Activated naive CD8-positive, alpha-beta T cell treated with anti-CD3 and anti-CD28 coated beads, Interleukin-2, amount 50 U/mL, for 16 hours (primary cell): ENCODE measurements at places on chromosomes 16 and 17.

GRCh38 chr16:80946481-80946880, 60.2 kb downstream of the CMC2 start:
- DNase-seq: no peak

GRCh38 chr16:86029131-86029741, 130.3 kb downstream of the IRF8 start:
- no peak for DNase-seq

GRCh38 chr16:55615071-55615470, 40.7 kb upstream of the SLC6A2 start:
- no peak for DNase-seq

DNA sequence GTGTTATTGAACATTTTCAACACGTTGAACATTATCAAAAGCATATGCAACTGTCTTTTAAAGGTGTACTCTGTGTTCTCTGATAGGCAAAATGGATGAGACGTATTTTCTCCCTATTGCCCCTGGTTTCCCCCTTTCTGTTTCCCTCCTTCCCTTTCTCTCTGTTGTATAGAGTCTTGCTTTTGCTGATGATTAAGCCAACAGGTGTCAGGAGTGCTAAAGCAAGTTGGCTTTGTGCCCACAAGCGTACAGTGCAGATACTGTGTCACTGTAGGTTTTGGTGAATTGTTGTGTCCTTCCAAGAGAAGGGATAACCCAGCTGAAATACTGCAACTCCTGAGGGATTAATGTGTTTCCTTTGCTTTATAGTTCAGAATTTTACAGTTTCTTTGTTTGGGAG, 74.4 kb downstream of the COX10 start:
- no peak for DNase-seq

DNA sequence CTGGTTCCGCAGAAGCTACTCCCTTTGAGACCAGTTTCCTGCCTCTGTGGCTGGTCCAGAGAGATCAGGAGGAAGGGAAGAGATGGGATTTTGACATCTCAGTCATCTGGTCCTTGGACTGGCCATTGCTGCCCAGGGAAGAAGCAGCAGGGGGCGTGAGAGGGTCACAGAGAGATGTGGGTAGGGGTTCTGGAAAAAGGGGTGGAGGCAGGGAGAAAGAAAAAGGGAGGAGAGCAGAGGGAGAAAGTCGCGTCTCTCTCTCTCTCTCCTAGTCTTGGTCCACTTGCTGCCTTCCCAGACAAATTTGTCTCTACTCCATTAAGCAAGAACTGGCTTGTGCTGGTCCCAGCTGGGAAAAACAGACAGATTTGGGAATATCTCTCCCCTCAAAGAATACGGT, 4.4 kb downstream of the SHBG start:
- no peak for DNase-seq

GRCh38 chr17:27669850-27670249, 38.9 kb downstream of the LGALS9 start:
- no peak for DNase-seq

DNA sequence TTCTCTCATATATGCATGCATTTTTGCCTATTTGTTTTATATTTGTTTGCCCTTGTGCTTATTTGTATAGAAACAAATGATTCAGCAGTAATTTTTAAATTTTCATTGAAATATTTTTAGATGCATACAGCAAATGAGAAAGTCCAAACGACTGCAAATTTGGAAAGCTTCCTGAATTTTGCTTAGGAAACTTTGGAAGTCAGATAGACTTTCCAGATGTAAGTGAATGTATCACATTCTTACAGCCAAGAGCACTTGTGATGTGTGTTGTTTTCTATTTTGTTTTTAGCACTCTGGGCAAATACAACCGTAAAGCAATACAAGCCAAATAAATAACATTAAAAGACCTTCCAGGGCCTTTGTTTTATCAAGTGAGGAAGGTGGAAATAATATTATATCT, 680.8 kb upstream of the CDH8 start:
- no peak for DNase-seq

DNA sequence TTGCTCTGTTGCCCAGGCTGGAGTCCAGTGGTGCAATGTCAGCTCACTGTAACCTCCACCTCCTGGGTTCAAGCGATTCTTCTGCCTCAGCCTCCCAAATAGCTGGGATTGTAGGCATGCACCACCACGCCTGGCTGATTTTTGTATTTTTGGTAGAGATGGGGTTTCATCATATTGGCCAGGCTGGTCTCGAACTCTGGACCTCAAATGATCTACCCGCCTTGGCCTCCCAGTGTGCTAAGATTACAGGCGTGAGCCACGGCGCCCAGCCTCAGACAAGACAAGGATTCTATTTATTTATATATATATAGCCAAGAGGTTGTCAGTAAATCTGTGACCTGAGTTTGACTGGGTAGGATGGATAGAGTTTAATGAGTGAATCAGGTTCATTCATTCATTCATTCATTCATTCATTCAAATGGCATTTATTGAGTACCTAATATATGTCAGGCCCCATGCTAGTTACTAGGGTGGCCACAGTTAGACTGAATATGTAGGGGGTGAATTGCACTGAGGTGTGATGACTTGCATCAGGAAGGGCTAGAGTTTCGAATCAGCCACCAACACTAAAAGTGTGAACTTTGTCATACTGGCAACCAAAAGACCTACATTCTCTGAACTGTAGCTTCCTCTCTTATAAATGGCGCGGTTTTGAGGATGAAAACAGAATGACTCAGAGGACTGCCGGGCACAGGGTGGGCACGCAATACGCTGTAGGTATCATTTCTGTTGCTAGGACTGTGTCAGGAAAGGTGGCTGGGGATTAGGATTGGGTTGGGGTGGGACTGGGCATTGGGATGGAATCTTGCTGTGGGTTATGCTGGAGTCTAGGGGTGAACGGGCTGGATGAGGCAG, 37.8 kb downstream of the ITGAE start:
- no peak for DNase-seq

DNA sequence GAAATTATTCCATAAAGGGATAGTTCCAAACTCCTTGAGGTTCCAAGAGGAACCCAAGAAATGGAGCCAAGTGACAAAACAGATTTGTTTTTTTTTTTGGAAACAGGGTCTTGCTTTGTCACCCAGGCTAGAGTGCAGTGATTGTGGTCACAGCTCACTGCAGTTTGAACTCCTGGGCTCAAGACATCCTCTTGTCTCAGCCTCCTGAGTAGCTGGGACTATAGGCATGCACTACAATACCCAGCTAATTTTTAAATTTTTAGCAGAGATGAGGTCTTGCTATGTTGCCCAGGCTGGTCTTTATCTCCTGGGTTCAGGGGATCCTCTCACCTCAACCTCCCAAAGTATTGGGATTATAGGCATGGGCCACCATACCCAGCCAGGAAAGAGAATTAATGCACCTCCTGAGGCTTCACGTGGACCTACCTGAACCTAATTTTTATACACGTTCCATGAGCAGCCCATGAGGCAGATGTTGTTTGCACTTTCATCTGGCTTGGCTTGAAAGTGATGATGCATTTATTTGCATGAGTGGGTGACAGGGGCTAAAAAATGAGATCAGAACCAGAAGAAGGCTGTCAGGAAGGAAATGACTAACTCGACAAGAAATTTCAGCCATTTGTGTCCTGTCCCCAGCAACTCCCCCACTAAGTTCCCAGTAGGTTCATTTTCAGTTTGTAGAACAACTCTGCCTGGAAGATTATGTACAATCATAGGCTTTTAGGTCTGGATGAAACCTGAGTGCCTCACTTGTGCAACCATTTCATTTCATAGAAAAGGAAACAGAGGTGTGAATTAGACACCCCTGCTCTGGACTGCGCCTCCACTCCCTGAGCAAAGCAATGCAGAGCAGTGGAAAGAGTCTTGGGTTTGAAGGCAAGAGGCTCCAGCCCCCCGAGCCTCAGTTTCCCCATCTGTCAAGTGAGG, 10.3 kb upstream of the IRF8 start:
- DNase-seq: peak; percentile 31

GRCh38 chr16:14681115-14681514, 13.0 kb downstream of the PLA2G10 start:
- no peak for DNase-seq

- no peak for DNase-seq
Observed at GRCh38 chr17:77755410-77755963, 203.0 kb upstream of the TNRC6C start.

GRCh38 chr17:72534265-72534664, 413.4 kb downstream of the SOX9 start:
- no peak for DNase-seq

DNA sequence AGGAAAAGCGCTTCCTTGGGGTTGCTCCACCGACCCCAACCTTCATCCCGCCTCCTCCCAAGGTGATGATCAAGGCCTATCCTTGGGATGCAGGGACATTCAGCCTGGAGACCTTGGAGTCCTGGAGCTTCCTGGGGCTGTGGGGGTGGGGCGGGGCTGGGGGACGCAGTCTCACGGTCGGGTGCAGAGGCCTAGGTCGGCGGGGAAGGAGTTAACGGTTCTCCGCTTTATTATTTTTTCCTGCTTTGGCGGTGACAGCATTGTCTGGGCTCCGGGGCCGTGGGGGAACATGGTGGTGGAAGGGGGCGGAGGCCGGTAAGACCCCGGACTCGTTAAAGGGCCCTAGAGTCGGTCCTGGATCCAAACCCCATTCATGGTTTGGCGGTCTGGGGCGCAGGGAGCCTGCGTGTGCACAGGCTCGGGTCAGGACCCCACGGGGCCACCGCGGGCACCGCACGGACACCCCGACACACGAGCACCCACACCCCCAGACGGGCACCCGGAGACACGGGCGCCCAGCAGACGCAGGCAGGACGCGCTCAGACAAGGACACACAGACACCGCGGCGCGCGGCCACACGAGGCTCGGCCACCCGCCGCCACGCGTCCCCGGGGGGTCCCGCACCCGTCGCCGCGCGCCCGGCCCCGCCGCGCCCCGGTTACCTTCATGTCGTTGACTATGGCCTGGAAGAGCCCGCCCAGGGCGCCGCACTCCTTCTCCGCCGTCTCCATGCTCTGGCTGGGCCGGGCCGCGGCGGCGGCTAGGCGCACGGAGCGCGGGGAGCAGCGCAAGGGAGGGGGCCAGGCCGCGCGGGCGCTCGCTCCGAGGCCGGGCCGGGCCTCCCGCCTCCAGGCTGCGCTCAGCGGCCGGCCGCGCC, 554 bp downstream of the MTSS2 start:
- DNase-seq: no peak

DNA sequence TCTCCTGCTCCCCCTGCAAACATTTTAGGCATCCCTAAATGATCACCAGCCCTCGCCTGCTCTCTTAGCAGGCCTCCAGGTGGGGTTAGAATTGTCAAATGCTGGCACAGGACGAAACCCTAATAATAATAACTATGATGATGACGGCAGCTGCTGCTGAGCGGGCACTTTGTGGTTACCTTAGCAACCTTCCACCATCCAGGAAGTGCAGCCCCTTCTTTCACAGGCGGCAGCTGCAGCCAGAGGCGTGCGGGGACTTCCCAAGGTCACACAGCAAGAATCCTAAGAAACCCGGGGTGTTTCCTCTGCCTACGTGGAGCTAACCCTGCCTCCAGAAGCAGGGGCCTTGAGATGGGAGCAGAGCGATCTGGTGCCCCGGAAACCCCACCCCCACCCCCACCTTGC, 22.4 kb upstream of the EIF1 start:
- peak; percentile 42 for DNase-seq

DNA sequence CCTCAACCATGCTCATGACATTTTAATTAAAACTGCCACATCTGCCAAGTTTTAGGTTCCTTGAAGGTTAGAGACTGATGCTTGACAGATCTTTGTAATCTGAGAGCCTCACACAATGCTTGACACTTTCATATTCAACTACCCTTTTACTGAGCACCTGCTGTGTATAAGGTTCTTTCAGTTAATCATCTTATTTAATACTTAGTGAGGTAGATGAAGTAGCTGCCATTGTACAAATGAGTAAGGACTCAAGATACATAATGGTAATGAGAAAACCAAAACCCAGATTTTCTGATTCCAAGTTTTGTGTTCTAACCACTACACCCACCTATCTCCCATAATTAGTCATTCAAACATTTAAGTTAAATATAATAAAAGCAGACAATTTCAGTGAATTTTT, 35.4 kb upstream of the ARL6IP1 start:
- no peak for DNase-seq

- peak; percentile 80 for DNase-seq
Observed at GRCh38 chr16:970766-971581, at the start of gene LMF1. Gene LMF1, minus strand, starts transcription at chr16:970984. Its CDS starts 4 bp downstream, at chr16:970980.

DNA sequence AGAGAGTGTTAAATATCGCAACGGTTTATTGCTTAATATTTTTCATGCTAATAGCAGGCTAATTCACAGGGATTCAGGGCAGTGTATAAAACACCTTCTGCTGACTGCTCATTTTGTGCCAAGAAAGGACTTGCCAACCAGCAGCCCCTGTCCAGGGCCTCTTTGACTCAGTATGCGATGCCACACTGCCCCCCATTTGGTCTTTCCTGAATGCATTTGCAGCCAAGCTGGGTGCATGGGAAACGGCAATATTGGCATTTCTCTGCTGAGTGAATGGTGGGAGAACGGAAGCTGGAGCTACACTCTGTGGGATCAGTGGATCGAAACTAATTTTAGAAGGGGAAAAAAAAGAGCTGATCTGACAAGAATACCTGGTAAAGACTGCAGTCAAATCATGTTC, 152.9 kb upstream of the C16orf82 start:
- no peak for DNase-seq

- no peak for DNase-seq
Observed at GRCh38 chr16:7512503-7512902, 179.9 kb downstream of the RBFOX1 start.

- no peak for DNase-seq
Observed at GRCh38 chr16:56197192-56197992, 6.1 kb downstream of the GNAO1 start.

DNA sequence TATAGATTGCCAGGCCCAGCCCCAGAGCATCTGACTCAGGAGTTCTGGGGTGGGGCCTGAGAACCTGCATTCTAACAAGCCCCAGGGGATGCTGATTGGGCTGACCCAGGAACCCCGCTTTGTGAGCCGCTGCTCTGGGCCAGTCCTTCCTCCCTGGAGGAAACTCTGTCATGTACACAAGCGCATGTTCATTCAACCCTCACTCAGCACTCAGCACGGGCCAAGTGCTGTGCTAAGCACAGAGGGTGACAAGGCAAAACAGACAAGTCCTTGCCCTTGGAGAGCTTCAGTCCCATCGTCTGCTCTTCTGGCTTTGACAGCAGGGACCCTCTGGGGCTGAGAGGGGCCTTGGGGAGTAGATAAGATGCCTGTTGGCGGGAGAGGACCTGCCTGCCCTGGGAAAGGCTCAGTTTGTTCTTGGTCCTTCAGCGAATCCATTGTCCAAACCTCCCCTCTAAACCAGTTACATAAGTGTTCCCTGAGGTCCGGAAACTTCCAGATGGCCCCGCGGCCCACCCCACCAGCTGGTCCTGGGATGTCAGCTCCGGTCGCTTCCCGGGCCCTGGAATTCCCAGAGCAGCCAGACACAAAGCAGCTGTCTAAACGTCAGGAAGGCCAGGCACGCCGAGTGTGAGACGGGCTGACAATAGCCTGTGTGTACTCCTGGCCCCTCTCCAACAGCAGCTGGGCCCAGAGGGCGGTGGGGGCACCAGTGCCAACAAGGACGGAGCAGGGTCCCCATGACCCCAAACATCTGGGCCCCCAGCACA, 88.8 kb downstream of the ZDHHC7 start:
- DNase-seq: no peak

- DNase-seq: no peak
Observed at GRCh38 chr16:20322696-20323095, 4.6 kb downstream of the GP2 start.

- no peak for DNase-seq
Observed at GRCh38 chr17:40291281-40291664, 3.6 kb downstream of the CDC6 start.
